ENCODE measurements at places on chromosomes 1 and 21.

GRCh38 chr1:17011092-17011438, 663 bp downstream of the ATP13A2 start:
- peaks cover 23% of the 10 kb centered on the region for H3K4me1 ChIP-seq
- no peak for DNase-seq
- H3K27ac ChIP-seq = peak overlapping the region; percentile 46

- no peak overlapping the region for H3K27ac ChIP-seq
- no peak overlapping the region for H3K4me3 ChIP-seq
- H3K36me3 ChIP-seq = no peaks in the 10 kb centered on the region
- no peaks in the 10 kb centered on the region for H3K27me3 ChIP-seq
Observed at GRCh38 chr1:86140281-86140880, 16.2 kb downstream of the COL24A1 start.

DNA sequence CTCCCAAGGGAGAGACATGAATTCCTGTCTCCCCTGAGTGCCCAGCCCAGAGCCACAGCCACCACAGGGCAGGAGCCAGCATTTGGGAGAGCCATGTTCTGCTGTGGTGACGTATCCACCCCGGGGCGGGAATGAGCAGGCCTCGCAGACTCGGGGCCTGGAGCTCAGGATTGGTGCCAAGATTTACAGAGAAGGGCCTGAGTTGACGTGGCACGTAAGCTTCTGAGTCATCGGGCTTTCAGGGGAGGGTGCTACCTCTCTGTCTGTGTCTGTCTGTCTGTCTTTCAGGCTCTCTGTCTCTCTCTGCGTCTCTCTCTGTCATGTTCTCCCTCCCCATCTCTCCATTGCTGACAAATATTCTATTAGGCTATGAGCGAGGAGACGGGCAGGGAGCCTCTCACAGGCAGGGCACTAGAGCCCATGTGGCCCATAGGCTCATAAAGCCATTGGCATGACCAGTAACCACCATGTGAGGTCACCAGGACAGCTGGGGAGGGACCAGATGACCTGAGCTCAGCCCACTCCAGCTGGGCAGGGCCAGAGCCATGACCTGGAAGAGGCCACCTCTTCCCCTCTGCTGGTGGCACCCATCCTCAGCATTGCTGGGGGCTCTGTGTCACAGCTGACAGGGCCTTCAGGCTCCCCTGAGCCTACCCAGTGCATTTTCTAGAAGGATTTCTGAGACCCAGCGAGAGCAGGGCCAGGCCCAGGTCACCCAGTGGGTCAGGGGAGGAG, 300.0 kb upstream of the VAMP3 start:
- peak; percentile 92 for DNase-seq
- no peaks in the 10 kb centered on the region for H3K36me3 ChIP-seq
- H3K27me3 ChIP-seq = no peaks in the 10 kb centered on the region

GRCh38 chr1:71019233-71019969, 28.2 kb downstream of the PTGER3 start:
- no peaks in the 10 kb centered on the region for H3K4me1 ChIP-seq
- no peak overlapping the region for H3K27ac ChIP-seq
- DNase-seq = no peak
- H3K4me3 ChIP-seq = no peak overlapping the region
- no peaks in the 10 kb centered on the region for H3K27me3 ChIP-seq

DNA sequence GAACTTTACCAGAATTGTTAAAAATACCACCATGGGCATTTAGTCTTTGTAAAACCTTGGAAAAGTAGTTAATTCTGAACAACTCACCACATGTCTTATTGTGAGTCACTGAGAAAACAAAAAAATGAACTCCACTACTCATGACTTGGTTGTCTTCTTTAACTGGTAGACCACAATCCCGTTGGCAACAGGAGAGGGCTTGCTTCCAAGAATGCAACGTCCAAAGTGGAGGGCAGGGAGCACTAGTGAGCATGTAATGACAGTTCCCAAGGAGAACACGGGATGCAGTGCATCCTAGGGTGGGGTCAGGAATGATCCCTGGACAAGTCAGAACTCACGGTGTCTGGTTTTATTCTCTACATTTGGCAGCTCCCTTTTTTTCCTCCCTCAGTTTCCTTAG, 15.2 kb upstream of the HMCN1 start:
- no peak overlapping the region for H3K27ac ChIP-seq
- no peaks in the 10 kb centered on the region for H3K27me3 ChIP-seq
- H3K36me3 ChIP-seq = no peaks in the 10 kb centered on the region

DNA sequence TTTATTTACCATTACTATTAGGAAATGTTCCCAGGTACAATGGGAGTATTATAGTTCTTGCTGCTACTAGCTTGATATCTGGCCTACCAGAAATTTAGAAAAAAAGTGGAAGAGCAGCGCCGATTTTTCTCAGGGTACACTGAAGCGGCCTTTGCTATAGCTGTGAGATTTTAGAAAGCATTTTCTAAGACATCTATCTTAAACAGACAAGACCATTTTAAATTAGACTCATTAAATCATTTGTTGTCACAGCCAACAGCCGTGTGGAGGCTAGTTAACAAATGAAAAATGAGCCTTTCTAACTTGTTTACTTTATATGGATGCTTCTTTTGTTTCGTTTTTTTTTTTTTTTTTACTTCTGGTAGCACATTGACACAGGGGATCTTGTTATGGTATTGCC, 183.2 kb upstream of the ZRANB2 start:
- no peak overlapping the region for H3K4me3 ChIP-seq
- H3K27me3 ChIP-seq = no peaks in the 10 kb centered on the region
- peaks cover 7% of the 10 kb centered on the region for H3K4me1 ChIP-seq
- H3K27ac ChIP-seq = no peak overlapping the region
- no peak for DNase-seq

DNA sequence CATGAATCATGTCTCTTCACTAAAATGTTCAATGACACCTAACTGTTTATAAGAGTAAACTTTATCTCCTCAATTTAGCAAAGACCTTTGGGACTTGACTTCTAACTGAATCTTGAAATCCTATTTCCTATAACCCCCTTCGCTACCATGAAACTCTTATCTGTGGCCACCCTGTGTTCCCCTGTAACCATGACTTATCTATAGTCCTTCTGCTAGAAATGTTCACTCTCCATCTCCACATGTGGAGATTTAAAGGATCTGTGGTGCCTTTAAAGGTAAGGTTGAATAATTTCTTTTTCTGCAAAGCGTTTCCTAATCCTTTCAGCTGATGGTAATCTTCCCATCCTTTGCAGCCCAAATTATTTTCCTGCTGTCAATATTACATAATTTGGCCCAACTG, 436.3 kb upstream of the RUNX1 start:
- H3K4me3 ChIP-seq = no peak overlapping the region
- no peaks in the 10 kb centered on the region for H3K4me1 ChIP-seq
- no peak overlapping the region for H3K27ac ChIP-seq
- H3K27me3 ChIP-seq = no peaks in the 10 kb centered on the region

- no peak overlapping the region for H3K4me3 ChIP-seq
- DNase-seq = no peak
- H3K27me3 ChIP-seq = no peaks in the 10 kb centered on the region
Observed at GRCh38 chr1:241706967-241707366, 54.9 kb downstream of the WDR64 start.

DNA sequence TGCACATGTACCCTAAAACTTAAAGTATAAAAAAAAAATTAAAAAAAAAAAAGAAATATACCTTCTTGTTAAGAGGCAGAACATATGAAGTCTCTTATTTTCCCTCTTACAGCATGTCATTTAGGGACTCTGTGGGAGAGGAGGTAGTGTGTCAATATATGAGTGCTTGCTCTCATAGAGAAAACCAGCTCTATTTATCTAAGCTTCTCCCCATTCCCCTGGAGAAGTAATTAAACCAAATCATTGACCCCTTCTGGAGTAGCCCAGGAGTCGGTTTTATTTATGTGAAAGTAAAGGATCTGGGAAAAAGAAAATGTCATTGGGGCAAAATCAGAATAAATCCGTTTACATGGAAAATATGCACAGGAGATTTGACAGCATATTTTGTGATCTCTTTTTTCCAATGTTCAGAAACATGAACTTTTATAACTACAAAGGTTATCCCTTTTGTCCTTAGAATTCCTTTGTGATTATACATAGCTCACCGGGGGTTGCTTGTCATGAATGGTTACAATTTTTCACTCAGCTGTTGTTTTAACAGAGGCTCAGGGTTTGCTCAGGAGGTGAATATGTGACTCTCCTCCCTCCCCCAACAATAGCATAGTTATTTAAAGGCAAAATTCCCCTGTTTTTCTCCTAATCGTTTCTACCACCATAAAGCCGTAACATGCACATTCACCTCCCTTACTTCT, 114.5 kb upstream of the C1orf21 start:
- no peak for DNase-seq
- no peaks in the 10 kb centered on the region for H3K27me3 ChIP-seq
- no peaks in the 10 kb centered on the region for H3K4me1 ChIP-seq
- no peak overlapping the region for H3K4me3 ChIP-seq

DNA sequence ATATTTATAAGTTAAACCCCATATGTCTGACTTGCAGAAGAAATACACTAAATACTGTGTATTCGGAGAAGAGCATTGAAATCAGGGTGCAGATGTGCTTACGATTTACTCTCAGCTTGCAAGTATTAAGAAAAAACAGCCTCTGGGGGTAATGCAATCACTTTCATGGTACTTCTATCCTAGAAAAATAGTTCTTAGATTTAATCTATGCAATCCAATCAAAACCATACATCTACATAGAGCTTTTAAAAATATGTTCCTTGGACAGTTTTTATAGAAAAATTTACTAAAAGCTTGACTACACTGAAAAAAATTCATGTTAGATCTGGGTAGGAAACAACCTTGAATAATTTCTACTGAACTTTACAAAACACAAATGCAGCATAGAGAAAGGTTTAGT, 890.3 kb upstream of the ADGRL2 start:
- H3K4me1 ChIP-seq = no peaks in the 10 kb centered on the region
- no peak for DNase-seq
- H3K4me3 ChIP-seq = no peak overlapping the region
- H3K27me3 ChIP-seq = no peaks in the 10 kb centered on the region

DNA sequence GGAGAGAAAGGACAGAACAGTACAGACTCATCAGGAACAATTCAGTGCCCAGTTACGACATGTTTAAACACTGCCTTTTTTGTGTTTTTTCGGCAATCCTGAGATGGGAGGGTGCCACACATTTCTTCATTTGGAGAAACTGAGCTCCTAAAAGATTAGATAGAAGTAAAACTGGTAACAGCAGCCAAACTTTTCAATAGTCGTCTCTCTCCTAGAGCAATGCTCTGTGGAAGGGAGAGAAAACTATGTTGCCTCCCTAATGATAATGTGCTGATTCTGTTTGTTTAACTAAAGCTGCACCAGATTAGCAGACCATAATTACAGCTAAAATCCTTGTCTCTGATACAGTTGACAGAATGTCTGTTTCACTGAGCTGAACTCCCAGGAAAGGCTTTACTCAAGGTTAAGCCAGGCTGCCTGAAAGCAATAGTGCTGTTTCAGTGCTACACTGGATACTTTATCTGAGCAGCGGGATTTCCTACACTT, 76.2 kb upstream of the CXADR start:
- DNase-seq = no peak
- H3K27me3 ChIP-seq = no peaks in the 10 kb centered on the region
- no peaks in the 10 kb centered on the region for H3K4me1 ChIP-seq
- no peaks in the 10 kb centered on the region for H3K36me3 ChIP-seq
- no peak overlapping the region for H3K4me3 ChIP-seq
